OCI-M1 (cell line): ENCODE measurements at places on chromosomes 7 and 10.

GRCh38 chr10:86319676-86320075 lies 46.9 kb downstream of the GRID1 start:
- no peak for DNase-seq

DNA sequence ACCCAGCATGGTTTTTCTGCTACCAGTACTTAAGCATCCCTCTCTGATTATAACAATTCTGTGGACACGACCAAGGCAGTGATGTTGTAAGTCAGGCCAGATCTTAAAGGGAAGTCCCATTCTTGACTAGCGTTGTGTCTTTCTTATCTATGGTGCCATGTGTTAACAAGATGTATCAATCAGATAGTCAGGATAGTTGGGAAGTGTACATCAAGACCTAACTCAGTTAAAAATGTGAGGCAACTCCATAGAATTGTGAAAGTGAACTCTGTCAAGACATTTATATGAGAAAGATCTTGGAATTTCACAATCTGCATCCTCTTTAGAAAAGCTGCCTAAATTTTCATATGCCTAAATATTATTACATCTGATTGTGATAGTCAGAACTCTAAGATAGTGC lies 341.7 kb upstream of the SEMA3D start:
- DNase-seq: peak; percentile 76

DNA sequence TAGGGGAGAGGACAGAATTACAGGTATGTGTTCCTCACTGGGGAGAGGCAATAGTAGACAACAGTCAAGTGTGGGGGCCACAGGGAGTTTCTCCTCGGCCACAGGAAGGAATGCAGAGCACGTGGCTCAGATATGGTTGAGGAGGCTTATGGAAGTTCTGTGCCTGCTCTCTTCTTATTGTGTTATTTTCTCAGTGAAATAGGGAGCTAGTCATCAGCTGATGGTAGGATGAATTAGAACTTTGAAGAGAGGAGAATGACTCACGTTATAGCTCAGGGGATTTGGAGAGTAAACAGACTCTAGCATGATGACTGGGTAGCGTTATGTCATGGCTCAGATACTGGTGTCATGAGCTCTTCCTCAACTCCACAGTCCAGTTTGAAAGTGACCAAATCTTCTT lies 308.3 kb upstream of the IGFBP3 start:
- DNase-seq: no peak

DNA sequence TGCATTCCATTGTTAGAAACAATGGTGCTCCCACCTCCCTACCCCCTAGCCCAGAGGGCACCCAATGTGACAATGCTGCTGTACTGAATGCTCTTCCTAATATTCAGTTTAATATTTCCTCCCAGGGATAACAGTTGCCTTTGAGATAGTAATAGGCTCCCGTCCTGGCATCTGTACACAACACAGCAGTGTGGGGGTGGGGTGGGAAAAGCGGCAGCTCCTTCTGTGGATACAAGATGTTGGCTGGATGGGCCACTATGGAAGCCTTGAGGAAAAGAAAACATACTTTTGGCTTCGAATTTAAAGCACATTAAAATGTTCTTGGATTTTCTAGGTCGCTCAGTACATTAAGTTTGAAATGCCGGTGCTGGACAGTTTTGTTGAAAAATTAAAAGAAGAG lies 9.2 kb upstream of the ZNF22 start:
- no peak for DNase-seq

DNA sequence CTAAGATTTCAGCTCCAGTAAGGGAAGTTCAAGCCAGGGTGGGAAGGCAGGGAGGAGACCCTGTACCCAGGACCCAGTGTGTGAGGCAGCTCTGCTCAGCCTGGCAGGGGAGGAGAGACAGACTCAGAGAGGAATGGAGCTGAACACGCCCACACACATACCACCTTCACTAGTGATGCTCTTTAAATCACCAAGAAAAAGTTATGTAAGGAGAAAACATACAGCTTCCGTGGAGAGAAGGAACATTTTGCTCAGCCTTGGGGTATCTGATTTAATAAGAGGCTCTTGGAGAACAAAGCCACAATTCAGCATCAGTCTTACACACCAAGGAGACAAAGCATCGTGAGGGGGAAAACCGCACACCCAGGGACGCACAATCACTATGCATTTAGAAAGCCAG lies 62.9 kb downstream of the PRKAG2 start:
- DNase-seq: no peak

DNA sequence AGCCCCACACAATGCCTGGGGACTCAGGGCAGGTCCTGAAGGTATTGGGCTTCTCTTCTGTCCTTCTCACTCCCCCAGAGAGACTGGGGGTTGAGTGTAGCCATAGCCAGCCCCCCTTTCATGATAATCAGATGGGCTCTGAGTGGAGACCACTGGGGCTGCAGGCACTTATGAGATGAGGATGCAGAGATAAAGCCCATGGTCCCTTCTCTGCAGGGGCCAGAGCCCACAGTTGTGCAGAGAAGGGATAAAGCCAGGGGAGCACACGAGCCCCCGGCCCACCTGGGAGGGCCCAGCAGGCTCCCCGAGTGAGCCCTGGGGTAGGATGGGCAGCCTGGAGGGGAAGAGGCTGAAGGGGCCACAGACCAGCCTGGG lies 96.2 kb downstream of the BMS1 start:
- DNase-seq: no peak

GRCh38 chr7:64628721-64629120 lies 37.2 kb upstream of the ZNF107 start:
- no peak for DNase-seq

GRCh38 chr7:52726986-52727385 lies 308.4 kb upstream of the POM121L12 start:
- DNase-seq: no peak

DNA sequence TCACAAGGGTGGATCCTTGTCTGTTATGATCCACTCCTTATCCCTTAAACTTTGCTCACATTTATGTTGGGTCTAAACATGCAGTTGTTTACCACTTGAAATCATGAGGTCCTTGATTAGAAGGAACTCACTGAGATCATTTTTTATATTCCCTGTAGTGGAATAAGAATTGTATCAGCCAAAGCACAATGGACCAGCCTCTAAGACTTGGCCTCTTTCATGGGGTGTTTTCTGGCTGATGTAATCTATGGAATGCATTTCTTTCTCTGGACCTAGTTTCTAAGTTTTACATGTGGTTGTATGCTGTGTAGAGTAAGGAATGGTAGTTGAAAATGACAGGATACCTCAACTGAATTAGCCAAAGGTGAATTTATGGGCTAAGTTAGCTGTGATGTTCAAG lies 376.6 kb downstream of the SORCS3 start:
- no peak for DNase-seq

DNA sequence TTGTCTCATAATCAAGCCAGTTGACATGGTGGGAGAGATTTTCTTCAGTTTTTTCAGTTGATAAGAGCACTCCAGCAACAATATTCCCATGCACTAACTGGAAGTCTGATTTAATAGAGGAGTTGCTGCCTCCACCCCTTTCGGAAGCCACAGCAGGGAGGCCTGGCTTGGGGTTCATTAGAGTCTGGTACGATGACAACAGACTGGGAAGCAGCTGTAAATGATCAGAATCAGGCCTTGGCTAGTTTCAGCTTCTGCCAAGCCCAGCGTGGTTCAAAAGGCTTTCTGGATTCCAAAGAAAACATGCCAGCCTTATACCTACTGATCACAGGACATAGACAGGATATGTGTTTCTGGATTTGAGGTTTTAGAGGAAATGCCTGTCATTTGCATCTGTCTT lies 274.0 kb downstream of the CSTF2T start:
- no peak for DNase-seq

DNA sequence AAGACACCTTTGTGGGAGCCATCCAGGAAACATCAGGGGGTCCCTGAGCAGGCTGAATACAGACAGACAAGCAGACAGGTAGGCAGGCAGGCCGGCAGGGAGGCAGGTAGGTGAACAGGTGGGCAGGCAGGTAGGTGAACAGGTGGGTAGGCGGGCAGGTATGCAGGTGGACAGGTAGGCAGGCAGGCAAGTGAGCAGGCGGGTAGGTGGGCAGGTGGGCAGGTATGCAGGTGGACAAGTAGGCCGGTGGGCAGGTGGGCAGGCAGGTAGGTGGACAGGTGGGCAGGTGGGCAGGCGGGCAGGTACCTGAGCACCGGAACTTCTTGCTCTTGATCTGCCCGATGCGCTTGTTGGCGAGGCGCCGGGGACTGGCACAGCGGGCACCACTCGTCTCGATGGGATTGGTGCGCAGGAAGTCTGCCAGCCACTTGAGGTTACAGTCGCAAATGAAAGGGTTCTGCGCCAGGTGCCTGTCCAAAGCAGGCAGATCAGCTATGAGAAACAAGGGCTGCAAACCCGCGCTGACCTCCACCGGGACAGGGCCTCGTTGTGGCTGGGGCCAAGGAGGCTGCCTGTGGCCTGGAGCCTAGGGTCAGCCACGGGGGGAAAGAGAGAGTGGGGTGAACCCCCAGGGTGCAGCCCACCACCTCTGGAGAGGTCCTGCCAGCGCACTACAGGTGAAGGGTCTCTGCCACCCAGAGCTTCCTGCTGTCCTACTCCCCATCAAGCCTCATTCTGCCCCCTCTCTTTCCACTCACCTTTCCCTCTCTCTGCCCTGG lies 136.9 kb downstream of the SLIT1 start:
- DNase-seq: no peak

GRCh38 chr10:30704026-30704600 lies 74.6 kb upstream of the LYZL2 start:
- no peak for DNase-seq

DNA sequence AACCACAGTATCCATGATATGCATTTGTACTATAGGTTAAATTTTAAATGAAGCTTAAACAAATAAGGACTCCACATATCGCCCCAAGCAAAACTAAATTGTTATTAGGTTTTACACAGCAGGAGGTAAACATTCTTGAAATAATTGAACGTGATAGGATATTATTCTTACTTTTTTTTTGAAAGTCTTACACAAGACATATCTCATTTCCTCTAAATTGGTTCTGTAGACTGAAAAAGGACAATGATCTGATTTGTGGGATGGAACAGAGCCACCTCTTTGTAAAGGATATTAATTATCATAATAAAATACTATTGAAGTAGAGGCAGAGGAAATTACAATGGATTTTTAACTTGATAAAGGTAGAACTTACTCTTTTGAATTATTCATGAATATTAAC lies 155.1 kb upstream of the SEMA3D start:
- no peak for DNase-seq

- no peak for DNase-seq
Observed at GRCh38 chr7:51328351-51328801, 11.8 kb upstream of the COBL start.

DNA sequence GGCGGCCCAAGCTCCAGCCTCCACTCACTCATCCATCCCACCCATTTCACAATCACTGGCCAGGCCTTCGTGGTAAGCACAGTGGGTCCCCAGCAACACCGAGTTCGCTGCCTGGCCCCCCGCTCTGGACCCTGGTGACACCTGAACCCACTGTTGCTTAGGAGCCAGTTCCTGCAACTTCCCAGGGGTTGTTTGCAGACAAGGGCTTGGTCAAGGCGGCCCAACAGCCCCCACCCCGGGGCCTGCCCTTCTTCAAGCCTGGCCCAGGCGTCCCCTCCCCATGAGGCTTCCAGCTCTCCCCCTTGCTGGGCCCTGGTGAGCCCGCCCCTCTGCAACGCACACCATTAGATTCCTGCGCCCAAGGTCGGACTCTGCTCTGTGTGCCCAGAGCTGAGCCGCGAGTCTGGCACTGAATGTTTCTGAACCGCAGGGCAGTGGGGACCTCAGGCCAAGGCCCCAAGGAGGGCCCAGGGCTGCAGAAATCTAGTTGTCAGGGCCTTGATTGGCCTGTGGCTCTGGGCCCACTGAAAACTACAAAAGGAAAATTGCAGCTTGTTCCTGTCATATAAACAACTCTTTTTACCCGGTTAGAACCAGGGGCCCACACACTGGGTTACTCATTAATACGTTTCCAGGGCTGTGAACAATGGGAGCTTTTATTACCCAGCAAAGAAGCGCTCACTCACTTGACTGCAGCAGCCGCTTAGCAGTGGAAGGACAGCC lies 2.1 kb upstream of the COX19 start:
- DNase-seq: no peak

DNA sequence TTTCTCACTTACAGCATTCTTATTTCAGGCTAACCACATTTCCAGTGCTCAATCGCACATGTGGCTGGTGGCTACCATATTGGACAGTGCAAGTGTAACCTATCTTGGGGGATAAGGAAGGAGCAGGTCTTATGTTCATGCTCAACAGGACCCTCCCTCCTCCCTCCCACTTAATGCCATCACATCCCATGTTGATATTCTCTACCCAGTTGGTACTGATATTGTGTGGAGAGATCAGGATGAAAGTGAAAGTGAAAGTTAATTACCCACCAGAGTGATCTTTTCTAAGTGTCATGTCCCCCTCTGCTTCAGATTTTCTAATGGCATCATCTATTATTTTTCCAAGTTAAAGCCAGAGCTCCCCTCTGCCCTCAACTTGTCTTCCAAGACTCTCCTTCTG lies 91.6 kb downstream of the BMPER start:
- DNase-seq: peak; percentile 75

- no peak for DNase-seq
Observed at GRCh38 chr10:63344269-63344668, 121.5 kb downstream of the JMJD1C start.

GRCh38 chr10:126468876-126469643 lies 80.8 kb upstream of the ADAM12 start:
- DNase-seq: no peak

DNA sequence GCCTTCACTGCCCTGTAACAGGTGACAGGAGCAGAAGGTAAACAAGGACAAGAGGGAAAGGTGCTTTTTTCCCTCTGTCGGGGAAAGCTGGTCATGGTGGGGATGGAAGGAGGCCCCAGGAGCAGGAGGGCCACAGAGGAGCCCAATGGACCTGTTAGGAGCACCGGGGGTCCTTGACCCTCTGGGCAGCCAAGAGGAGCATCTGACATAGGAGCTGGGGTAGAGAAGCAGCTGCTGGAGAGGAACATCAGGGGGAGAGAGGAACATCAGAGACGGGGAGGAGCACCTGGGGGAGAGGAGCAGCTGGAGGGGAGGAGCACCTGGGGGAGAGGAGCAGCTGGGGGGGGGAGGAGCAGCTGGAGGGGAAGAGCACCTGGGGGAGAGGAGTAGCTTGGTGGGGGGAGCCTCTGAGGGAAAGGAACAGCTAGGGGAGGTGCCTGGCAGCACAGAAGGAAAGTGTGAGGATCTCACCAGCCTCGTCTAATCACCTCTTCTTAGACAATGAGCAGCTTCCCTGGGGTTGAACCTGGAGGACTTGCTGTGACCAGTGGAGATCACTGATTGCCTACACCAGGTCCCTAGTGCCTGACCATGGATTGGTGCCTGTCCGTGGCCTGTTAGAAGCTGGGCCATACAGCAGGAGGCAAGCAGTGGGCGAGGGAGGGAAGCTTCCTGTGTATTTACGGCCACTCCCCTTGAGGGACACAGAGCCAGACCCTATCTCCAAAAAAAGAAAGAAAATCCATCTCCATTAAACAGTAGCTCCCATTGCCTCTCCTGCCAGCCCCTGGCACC lies 37.6 kb downstream of the JAKMIP3 start:
- DNase-seq: no peak
